Stimulated activated CD4-positive, alpha-beta T cell treated with anti-CD3 and anti-CD28 coated beads, TNF-alpha, amount 100 ng/mL, for 4 hours (primary cell): ENCODE measurements at places on chromosomes 2 and 18.

DNA sequence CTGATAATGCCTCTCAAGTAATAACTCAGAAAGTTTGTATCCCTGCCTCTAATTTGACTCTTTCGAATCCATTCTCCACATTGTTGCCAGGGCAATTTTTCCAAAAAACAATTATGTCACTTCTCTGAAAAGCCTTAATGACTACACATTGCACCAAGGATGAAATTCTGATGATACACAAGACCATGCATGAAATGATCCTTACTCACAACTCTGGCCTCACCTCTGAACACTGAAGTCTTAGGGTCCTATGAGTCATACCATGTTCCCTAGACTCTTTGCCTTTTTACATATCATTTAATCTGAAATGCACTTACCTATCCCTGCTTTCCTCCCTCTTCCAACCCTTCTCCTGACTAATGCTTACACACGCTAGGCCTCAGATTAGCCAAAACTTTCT is 51.0 kb downstream of the WDPCP start:
- DNase-seq, result no peak

DNA sequence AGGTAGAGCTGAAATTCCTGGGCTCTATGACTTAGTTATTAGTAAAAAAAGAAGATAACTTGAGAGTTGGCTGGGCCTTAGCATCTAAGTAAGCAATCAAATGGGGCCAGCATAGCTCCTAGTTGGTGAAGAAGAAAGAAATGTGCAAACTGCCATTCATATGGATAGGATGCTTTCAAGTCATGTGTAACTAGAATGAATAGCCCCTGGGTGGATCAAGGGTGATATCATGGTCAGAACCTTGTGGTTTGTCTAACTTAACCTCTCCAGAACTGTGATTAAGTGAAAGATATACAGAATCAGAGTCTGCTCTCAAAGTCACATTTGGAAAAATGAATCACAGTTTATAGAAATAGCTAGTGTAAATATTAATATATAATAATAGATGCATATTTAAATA is 198.7 kb upstream of the DTNA start:
- no peak for DNase-seq

DNA sequence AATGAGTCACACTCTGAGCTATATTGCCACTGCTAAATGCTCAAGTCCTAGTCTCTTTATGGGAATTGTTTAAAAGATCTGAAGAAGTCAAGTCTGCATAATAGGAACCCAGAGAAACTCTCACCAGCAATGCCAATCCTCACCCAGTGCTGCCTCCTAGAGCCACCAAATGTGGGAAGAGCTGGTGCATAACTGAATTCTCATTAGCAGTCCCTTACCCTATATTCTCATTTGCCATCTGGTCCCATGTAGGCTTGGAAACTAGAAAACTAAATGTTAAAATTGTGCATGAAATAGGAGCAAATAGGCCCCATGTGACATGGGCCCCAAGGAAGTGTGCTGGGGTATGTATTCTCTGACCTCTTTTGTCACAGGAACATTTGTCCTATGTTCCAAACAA is 224.4 kb upstream of the SMAD2 start:
- DNase-seq, result no peak

DNA sequence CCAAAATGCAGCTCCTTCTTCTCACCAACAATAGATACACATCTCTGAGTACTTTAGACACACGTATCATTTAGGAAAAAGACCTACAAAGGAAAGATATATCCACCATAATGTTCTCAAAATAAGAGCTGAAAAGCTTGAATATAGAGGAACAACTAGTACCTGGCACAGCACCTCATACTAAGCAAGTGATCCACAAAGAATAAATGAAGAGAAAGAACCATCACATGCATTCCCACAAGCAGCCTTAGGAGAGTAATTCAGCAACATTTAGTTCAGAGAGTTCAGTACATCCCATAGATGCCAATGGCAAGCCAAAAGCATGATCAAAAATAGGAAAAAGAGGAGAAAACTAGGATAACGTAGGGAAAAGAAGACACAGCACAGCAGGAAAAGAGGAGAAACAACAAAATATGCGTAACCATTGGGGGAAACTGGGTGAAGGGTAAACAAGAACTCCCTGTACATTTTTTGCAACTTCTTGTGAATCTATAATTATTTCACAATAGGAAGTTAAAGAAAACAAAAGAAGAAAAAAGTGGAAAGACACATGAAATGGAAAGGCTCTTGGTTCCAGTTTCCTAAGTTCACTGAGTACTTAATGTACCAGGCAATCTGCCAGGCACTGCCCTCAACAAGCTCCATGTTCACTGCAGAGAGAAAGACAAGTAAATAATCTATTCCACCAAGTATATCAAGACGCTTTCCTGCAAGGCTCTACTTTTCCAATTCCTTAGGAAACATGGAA is 22.3 kb downstream of the CLASP1 start:
- no peak for DNase-seq

- no peak for DNase-seq
Observed at GRCh38 chr2:108580050-108580449, 45.8 kb downstream of the LIMS1 start.

DNA sequence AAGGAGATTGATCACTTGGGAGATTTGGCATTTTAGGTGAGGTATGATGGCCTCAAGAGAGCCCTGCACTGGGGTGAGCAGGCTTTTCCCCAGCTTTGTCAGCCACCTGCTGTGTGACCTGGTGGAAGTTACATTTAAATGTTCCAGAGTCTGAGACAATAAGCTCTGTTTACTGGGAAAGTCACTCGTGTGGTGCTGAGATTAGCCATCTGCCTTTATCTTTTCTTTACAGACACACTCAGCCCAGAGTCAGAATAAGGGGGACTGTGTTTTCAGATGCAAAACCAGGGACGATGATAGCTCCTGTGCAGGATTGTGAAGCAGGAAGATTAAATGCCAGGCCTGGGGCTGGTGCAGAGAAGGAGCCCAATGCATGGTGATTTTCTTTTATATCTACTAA is 47.9 kb downstream of the SH3RF3 start:
- DNase-seq, result no peak

DNA sequence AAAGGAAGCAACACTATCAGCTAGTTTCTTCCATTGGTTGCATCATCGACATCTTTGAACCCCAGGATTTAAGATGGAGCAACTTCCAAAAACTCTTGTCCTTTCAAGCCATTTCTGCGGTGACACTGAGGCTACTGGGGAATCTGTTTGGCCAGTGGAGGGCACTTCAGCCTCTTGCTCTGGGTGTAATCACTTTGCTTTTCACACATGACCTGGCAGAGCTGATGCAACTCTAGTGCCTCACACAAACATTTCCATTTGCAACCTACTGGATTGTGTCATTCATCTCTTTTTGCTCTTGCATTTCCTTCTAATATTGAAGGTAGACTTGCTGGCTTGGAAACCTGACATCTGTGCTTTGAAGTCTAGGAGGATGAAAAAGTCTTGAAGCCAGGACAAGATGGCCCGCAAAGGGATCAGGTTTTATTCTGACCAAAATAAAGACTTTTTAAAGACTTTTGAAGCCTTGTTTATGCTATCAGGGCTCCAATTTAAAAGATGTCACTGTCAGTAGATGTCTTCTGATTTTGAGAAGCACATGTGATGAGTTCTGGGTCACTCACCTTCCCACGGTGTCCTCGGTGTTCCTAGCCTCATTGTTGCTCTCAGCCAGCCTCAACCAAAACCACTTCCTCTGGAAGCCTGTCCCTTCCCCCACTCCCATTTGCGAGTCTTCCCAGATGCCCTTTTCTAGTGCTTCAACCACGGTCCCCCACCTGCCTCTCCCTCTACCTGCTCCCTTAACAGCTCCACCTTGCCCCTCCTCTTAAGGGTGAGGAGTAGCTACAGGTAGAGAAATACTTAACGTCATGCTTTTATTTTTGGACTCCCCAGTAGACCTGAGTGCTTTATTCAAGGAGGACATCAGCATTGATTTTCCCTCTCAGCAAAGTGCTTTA is 69.7 kb upstream of the KCNE4 start:
- no peak for DNase-seq

DNA sequence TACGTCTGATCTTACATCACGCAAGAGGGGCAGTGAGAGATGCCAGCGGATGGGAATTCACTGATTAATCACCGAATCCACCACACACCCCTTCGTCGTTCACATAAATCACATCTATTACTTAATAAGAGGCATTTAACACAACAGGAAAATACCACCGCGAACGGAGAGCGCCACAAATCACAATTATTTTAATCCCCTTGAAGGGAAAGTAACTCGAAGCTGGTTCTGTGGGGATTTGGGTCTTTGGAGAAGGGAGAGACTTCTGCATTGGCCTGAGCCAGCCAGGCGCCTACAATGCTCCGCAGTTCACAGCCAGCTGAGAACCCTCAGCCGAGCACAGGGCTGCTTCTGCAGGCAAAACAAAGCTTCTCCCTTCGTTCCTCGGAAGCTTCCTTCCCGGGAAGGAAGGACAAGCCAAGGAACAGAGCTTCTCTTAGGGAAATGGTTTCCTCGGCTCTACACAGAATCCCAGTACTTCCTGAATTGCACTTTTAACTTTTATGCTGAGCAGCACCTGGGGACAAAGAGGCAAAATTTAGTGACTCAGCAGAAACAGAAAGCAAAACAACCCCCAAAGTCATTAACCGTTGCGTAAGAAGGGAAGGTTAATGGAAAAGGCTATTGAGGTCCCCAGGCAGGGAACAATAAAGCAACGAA is at the start of gene LRP1B:
TSS of gene LRP1B (minus strand) at position 7 of the 660 bp plus-strand sequence. CDS start 287 bp downstream, outside the sequence.
- DNase-seq, result no peak

DNA sequence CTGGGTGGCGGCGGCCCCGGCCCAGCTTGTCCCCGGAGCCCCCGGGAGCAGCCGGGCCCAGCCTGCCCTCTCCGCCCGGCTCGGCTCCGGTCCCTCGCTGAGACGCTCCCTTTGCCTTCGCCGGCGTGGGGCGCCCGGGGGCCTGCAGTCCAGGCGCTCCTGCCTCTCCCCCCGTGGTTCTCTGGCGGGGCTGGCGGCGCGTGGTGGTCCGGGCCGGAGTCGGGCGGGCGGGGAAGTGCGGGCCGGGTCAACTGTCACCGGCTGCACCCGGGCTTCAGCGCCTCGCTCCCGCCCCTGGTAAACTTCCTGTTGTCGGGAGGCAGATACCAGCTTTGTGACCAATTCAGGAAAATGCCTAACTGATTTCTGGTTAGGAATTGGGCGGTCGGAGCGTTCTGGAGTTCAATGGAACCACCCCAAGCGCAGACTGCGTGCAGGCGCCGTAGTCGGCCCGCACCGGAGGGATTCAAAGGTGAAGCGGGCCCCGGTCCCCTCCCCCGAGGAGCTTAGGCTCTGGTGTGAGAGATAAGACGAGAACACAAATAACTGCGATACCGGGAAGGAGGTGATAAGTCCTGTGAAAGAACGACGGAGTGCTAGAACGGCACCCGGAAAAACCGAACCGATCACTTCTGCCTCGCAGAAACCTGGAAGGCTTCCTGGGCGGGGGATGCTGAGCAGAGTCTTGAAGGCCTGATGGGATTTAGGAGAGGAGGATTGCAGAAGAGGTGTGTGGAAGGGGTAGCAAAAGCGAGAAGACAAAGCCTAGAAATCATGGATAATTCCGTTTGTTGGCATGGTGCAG is 891 bp downstream of the CAB39 start:
- DNase-seq, result no peak

GRCh38 chr2:190984595-190984994 is 29.4 kb downstream of the STAT1 start:
- DNase-seq, result no peak

DNA sequence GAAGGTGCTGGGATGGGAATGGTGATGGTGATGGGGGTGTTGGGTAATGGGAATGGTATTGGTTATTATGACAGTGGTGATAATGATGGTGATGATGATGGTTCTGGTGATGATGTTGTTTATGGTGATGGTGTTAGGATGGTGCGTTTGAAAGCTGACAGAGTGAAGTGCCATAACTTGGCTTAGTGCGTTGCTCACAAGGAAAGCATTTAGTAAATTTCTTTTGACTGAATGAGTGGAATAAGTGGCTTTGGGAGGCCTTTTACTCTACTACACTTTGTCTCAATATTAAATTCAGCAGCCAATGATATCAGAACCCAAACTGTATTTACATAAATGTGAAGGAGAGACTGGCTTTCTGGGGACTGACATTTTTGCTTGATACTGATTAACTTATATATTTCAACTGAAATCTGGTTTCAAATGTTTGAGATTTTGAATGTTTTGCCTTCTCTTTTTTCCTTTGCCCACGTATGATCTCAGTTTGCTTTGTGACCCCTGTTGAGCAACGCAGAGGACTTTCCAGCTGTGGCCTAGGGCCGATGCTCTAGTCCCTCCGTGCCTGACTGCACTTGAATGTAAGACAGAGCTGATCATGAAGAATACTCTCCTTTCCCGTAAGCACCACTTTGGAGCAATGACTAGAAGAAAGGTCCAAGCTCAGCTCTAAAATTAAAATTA is 128.5 kb upstream of the SH3BP4 start:
- no peak for DNase-seq

- no peak for DNase-seq
Observed at GRCh38 chr2:23475473-23475872, 90.5 kb downstream of the KLHL29 start.

GRCh38 chr18:63314062-63314790 is 5.3 kb downstream of the BCL2 start:
- no peak for DNase-seq

GRCh38 chr2:97677480-97677879 is 8.0 kb downstream of the C2orf92 start:
- DNase-seq, result no peak

- DNase-seq, result no peak
Observed at GRCh38 chr2:54586062-54586461, 129.9 kb downstream of the SPTBN1 start.

GRCh38 chr2:107466241-107466640 is 360.5 kb upstream of the RGPD4 start:
- DNase-seq, result no peak

DNA sequence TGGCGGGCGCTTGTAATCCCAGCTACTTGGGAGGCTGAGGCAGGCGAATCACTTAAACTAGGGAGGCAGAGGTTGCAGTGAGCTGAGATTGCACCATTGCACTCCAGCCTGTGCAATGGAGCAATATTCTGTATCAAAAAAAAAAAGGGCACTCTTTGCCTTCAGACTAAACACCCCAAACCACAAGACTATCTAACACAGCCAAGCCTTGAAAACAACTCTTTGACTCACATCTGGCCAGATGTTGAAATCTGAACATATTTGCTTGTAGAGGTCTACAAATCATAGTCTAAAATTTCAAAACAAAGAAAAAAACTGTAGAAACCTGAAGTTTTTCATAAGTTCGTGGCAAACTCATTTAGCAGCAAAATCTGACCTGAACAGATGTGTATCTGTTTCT is 94.9 kb downstream of the FAM161A start:
- DNase-seq, result no peak

DNA sequence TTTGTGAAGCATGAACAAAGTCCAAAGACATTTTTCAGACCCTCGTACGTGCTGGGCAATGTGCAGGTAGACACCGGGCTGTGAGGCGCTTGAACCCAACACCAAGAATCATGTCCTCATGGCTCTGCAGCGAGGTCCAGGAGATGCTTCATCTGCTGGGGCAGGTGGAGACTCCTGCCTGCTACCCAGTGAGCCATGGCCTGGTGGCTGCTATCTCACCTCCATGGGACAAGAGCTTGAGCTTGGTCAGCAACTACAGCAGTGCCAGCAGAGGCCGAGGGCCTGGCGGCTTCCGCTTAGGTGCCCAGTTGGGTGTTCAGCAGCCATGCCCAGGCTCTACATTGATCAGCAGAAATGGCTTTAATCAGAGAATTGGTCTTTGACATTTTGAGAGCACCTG is 281.0 kb upstream of the HS6ST1 start:
- DNase-seq, result no peak
